ENCODE measurements at places on chromosomes 7 and 10.
A peak's percentile ranks its signal among the peaks of the same experiment; 100 is the strongest.

GRCh38 chr7:7433811-7434210 is 101.9 kb downstream of the COL28A1 start:
- no peak for DNase-seq

DNA sequence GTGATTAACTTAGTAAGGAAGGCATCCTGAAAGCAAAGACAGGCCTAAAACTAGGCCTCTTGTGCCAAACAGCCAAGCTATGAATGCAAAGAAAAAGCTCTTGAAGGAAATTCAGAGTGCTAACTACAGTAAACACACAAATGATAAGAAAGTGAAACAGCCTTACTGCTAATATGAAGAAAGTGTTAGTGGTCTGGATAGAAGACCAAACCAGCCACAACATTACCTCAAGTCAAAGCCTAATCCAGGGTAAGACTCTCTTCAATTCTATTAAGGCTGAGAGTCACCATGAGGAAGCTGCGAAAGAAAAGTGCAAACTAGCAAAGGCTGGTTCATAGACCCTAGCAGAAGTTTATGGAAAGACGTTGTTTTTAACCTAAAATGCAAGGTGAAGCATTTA is 66.0 kb downstream of the IPMK start:
- DNase-seq: no peak

DNA sequence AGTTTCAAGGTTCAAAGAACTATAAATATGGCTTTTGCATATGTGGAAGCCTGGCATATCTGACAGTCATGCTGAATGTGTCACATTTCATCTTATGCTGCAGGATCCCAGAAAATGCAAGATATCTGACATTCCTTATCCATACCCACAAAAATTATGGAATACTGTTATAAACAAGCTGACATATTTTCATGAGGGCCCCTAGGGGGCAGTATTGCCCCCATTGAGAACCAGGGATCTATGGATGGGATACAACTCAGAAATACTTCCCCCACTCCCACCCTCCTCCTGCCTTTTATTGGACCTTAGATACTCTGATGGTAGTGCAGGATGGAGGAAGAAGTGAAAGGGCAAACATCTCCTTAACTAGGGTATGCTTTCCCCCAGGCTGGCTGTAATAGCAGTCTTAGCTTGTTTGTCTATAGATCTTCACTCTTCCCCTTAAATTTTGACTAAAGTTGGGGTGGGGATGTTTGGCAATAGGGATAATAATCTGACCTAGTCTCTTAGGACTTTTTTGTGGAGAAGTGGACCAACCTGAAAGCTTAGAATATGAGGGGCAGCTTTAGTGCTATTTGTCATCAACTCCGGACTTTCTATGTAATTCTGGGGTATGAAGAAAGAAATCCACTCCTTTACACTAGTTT is 3.5 kb upstream of the GNGT1 start:
- no peak for DNase-seq

DNA sequence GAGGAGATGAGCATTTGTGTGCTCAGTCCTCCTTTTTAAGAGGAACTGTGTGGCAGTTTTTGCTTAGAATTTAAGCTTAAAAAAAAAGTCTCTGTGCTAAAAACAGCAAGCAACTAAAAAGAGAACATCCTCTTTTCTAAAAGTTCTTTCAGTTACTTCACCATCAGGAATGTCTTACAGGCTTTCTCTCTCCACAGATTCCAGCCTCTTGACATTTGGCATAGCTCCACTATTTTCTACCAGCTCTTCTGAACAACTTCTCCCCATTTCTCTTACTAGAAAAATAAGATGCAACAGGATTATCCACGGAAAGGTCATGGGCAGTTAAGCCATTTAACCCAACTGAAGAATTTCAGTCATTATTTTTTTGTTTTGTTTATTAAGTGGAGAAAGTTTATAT is 13.2 kb downstream of the PCLO start:
- no peak for DNase-seq

GRCh38 chr10:108911814-108912541 is 1011.3 kb downstream of the XPNPEP1 start:
- no peak for DNase-seq

GRCh38 chr7:103297837-103298179 is 573 bp downstream of the PMPCB start:
- no peak for DNase-seq

- no peak for DNase-seq
Measured at GRCh38 chr7:149175150-149175549, 20.2 kb upstream of the ZNF282 start.

DNA sequence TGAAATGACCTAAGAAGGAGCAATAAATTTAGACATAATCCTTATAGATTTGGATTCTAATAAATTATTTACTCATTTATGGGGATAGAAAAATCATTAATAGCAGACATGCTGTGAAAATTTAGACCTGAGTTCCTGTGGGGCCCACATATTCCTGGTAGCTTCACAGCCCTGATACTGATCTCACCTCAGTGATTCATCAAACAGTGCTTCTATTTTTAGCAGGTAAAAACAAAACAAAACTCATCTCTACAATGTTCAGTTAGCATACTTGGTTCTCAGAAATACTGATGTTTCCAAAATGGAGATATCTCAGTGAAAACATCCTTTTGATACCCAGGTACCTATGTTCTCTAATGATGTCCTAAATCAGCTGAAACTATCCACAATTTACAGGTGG is 841.1 kb upstream of the SORCS1 start:
- DNase-seq: no peak

DNA sequence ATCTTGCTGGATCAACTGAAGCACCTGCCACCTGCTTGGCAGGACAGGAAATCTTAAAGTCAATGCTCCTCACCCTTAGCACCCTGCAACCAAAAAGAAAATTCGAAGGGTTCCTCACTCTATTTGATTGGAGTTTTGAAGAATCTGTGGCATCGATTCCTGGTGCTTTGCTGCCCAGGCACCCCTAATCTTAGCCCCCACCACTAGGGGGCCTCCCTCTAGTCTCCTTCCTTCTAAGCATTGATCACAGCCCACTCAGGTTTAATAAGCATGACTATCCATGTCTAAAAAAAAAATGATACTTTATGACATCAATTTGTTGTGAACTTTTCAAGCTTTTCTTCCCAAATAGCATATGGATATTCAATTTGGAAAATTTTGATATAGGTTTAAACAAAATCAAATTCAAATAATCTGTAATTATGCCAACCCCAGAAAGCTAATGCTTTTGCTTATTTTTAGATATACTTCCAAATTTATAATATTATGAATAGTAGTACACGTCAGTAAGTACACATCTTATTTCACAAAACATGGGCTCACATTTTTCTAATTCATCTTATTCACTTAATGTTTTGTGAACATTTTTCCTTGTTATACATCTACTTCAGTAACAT is 45.3 kb downstream of the NRG3 start:
- no peak for DNase-seq

DNA sequence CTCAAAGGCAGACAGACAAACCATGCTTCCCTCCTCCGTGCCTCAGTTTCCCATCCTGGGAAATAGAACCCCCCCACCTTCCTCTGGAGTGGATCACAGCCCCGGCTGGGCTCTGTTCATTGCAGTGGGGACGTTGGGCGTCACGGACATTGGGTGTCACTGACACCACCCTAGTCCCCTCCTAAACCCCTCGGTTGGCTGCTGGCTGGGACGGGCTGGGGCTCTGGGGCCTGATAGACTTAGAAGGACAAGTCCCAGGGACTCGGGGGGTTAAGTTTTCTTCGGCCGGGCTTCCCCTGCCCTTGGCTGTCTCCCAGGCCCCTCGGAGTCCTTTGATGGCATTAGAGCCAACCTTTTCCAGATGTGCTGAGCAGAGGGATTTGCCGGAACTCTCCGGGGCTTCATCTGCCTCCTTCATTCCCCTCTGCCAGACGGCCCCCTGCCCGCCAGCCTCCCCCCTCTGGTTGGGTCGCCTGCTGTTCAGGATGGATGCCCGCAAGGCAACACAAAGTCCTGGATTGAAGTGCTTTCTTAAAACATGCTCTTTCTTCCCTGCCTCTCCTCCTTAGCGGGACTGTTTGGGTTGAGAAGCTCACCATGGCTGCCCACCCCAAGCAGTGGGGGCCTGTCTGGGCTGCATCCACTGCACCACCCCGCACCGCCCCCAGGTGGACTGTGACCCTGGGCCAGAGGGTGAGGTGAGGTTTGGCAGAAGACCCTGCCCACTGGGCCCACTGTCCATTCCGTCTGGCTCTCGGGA is 73.0 kb downstream of the COL26A1 start:
- DNase-seq: no peak

- no peak for DNase-seq
Measured at GRCh38 chr7:27111751-27112277, 9.3 kb upstream of the HOXA2 start.

- no peak for DNase-seq
Measured at GRCh38 chr10:28986117-28986792, 302.6 kb upstream of the LYZL1 start.

DNA sequence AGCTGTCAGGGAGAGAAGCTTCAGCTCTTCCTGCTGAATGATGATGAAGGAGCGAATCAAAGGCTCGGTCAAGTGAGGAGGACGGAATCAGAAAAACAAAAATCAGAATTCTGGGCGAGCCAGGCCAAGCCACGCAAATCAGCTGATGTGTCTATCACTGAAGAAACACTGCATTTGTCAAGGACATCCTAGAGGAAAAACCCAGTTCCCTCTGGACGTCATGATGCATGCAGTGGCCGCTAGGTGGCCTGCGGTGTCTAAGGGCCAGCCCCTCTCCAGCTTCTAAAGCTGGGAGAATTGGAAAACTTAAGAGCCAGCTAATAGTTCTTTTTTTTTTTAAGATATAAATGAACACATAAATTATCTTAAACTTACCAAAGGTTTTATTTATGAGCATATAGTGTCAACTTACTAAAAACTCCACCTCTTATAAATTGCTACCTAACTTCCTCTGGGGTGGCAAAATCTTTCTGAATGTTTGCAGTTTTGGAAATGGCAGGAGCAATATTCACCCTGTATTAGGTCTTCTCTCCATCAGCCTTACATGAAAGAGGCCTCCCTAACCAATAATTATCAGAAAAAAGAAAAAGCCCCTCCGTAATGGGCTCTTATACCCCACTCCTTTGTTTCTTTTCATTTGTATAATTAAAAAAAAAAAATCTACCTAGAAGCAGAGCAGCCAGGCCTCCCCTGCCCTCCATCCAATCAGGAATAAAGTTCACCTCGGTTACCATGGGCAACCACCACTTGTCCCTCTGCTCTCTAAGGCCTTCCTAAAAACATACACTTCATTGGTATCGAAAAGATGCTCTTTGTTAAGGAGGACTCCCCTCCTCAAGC is 186.8 kb downstream of the USP6NL start:
- no peak for DNase-seq

DNA sequence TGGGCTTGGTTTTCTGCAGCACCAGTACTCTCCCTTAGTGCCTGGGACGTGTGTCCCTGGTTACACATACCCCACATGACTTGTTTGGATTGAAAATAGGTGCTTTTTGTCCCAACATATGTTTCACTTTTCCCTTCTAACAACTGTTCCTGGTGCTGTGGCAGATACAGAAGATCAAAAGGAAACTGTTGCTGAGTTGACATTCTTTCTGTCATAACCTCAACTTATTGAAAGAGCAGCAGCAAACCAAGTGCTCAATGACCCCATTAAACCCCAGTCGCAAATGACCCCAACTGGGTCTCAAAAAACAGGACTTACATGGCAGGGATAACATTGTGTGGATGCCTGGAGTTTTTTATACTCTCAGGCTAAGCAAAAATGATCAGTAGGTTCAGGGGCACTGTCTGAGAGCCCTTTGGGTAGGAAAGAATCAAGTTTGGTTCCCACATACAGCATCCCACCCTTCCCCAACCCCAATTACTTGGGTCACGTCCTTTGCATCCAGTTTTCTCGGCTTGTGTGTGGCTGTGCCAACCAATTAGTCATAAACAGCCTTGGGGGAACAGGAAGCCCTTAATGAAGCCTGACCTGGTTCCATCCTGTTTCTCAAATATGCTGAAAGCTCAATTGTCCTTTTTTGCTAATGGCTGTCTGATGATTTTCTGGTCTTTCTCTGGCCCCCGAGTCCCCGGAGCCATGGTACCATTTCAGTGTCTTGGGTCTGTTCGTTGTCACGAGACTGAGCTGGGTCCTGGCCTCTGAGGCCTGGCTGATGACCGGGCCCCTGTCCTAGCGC is 4.9 kb downstream of the HKDC1 start:
- no peak for DNase-seq

DNA sequence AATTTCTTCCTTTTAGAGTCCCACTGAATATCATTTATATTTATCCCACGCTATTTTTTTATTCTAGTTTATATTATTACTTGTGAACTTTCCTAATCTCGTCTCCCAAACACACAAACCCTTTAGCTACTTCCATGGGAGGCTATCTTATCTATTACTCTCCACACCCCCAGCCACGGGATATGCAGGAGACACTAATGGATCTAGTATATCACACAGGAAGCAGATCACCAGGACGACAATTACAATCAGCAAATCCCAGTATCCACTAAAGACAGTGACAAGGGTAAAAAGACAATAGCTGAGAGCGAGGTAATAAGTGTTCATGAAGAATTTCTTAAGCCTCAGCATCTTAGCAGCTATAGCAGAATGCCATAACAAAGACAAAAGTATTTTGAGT is 3.8 kb upstream of the AKR1E2 start:
- DNase-seq: no peak

GRCh38 chr7:1466524-1467271 is 7.4 kb upstream of the MICALL2 start:
- DNase-seq: peak; percentile 89

GRCh38 chr10:71363936-71364335 is 32.8 kb upstream of the CDH23 start:
- no peak for DNase-seq

DNA sequence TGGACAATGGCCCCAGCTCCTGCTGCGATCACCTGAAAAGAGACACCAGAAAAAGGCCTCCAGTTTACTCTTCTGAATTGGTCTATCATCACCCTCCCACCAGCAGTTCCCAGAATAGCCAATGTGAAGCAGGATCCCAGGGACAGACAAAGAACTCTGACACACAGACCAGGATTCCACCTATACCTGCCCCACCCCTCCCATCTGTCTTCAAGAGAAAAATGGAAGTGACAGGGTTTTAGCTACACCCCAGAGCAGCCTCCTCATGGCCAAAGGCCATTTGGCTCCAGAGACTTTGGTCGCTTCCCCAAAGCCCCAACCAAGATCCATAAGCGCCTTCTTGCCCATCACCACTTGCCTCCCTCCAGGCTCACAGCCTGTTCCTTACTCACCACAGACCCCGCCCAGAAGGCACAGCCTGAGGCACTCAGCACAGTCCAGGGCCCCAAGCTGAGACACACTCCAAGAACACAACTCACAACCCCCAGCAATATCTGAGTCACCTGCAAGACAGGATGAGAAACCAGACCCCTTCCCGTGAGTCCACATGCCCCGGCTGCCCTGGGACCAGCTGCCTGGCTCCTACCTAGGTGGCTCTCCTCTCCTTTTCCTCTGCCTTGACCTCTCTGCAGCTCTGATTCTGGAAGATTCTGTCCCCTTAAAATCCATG is 6.5 kb downstream of the TMEM176B start:
- no peak for DNase-seq

Data from right atrium auricular region (tissue), 2 donors.